Right ventricle myocardium inferior (tissue), 1 donor: ENCODE measurements at places on chromosomes 1 and 21. TPM values are rescaled to one million over a fixed set of nuclear protein-coding genes. Genes with fewer than 3 reads are reported as not detected.

Gene CNR2
- not detected for total RNA-seq

- no peak for DNase-seq
Measured at GRCh38 chr21:25373126-25374082, 233.9 kb downstream of the MRPL39 start.

- no peak for DNase-seq
Measured at GRCh38 chr21:43739621-43740435, 20.9 kb downstream of the PDXK start.

DNA sequence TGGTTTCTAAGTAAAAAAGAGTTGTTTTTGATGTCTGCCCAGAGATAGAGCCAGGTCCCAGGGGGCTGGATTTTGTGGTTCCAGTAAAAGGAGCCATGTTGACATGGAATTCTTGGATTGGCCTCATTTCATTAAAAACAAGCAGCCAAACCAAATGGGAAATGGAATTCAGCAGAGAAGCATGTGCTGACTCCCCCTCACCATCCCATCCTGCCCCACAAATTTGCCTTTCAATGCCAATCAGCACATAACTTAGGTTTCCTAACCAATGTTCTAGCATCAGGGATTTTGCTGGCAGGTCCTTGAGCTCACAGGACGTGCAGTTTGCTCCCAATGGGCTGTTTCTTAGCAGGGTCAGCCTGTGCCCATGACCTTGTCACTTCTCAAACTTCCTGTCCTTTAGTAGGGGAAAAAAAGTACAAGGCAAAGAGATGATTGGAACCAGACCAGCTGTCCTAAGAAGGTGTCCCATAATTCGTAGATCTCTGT is 101.5 kb upstream of the GADD45A start:
- no peak for DNase-seq

DNA sequence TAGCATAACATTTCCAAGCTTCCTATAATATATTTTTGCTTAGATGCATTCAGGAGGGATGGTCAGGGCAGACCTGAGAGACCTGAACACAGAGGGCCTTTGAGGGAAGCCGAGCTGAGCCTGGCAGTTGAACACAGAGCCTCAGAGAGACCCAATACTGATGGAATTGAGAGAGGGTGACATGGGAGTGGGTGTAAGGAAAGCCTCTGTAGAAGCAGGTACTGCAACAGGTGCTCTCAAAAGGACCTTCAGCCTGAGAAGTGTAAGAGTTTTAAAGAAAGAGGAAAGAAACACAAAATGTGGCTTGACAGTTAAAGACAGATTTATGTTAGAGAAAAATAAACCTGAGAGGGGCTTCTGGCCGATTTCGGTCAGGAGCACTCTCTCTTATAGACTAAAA is 73.9 kb upstream of the PGBD5 start:
- DNase-seq = no peak

DNA sequence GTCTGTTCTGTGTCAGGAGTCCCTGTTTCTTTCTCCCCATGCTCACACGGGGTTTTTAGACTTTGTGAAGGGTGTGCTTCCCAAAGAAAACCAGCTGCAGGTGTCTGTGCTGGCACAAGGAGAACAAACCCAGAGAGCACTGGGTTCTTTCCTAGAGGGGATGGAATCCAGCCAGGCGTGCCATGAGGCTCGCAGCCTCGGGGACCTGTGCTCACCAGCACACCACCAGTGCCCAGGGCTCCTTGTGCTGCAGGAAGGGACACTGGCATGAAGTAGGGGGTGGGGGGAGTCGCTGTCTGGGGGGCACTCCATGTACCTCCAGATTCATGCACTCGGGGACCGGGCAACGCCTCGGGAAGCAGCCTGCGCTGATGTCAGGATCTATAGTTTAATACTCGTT is 57.9 kb downstream of the AGPAT3 start:
- peak; percentile 26 for DNase-seq

DNA sequence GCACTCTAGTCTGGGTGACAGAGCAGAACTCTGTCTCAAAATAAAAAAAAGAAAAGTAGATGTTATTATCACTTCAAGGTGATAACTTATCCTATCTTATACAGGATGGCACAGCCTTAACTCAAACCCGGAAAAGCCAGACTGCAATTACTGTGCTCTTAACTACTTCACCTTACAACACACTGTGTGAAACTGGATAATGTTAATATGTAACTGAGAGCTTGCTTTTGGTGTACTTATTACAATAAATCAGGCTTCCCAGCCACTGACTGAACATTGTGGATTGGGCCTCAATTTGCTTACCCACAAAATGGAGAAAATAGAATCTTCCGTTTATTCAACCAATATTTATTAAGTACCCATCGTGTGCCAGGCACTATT is 1.4 kb downstream of the ORC1 start:
- DNase-seq = no peak

- DNase-seq = no peak
Measured at GRCh38 chr1:23533246-23534023, 2.4 kb upstream of the E2F2 start.

DNA sequence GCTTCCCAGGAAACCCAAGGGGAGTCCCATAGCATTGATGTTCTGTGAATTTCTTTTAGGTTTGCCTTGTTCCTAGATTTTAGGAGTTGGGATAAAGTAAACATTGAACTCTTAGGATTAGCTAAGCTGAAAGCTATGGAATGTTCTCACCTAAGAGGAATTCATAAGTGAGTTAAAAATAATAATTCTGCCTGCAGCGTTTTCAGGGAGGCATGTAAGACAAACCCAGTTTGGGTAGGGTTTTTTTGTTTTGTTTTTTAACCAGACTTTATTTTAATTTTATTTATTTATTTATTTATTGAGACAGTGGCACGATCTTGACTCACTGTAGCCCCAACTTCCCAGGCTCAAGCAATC is 28.9 kb upstream of the CD101 start:
- no peak for DNase-seq

- no peak for DNase-seq
Measured at GRCh38 chr1:114832057-114832456, 22.6 kb upstream of the SYCP1 start.

Gene ASCL5
- not detected for total RNA-seq

- no peak for DNase-seq
Measured at GRCh38 chr1:215076322-215076721, 6.2 kb upstream of the KCNK2 start.

GRCh38 chr1:222461941-222462340 is 86.0 kb downstream of the HHIPL2 start:
- no peak for DNase-seq

- peak; percentile 81 for DNase-seq
Measured at GRCh38 chr1:27099587-27100334, 55.2 kb downstream of the SLC9A1 start.

DNA sequence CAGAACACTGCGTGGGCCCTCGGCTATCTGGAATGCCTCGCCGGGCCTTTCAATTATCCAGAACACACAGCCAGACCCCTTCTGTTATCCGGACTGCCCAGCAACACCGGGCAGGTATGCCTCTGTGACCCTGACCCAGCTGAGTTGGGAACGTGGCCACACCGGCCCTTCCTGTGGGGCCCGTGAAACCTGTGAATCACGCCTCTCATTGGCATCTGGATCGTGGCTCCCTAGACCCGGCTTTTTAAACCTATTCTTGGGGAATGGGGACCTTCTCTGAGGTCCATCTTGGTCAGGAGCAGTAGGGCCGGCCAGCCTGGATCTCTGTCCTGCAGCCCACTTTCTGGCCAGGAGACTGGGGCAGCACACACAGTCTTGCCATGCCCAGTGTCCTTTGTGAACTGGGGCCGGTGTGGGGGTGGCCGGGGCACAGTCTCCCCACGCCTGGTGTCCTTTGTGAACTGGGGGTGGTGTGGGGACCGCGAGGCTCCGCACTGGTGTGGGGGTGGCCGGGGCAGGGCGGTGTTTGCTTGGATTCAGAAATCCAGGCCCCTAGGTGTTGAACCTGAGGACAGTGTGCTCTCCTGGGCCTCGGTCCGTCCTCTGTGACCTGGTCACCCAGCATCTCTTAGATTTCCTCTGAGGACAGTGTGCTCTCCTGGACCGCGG is 11.1 kb downstream of the COL18A1 start:
- DNase-seq = peak; percentile 64

Gene KRTAP11-1
- not detected for total RNA-seq

Gene REN
- total RNA-seq = not detected

- DNase-seq = no peak
Measured at GRCh38 chr1:175015243-175015642, 8.0 kb downstream of the MRPS14 start.

DNA sequence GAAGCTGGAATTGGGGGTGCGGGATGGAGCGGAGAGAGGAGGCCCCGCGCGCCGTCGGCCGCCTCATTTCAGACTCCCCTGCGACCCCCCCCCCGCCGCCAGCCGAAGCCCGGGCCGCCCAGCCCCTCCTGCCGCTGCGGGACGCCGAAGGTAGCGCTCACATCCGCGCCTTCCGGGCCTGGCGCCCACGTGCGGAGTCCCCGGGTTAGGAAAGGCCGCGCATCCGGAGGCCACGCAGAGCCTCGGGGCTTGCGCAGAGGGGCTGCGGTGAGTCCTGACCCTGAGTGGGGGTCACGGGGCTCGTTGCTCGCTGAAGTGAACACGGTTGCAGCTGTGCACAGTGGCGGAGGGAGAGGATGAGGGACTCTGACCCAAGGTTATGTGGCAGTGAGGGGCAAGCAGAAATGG is 552 bp upstream of the ZNF496 start:
- peak; percentile 80 for DNase-seq

DNA sequence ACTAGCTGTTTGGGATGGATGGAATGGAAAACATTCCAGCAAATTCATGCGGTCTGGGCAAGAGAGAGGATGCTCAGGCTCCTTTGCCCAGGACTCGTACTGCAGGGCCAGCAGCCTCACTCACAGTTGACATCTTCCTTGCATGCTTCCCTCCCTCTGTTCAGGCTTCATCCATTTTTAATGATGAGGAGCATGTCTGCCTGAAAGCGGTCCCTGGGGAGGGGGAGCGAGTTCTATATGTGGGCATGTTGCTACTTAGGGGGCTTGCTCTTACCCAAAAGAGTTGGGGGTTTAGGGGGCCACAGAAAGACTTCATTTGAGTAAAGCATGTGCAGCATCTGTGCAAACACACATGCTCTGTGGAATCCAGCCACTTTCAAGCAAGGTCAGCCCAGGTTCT is 98.2 kb downstream of the HMGB4 start:
- DNase-seq = no peak

- DNase-seq = peak; percentile 73
Measured at GRCh38 chr1:214328770-214329469, 48.0 kb downstream of the SMYD2 start.

- DNase-seq = no peak
Measured at GRCh38 chr1:182829285-182829932, 9.7 kb upstream of the DHX9 start.

Gene CHD5
- 0.05 TPM for total RNA-seq

Gene CELA2A
- total RNA-seq = not detected

GRCh38 chr1:14724246-14724645 is 125.8 kb downstream of the KAZN start:
- DNase-seq = no peak

Gene SPRR2B
- not detected for total RNA-seq

DNA sequence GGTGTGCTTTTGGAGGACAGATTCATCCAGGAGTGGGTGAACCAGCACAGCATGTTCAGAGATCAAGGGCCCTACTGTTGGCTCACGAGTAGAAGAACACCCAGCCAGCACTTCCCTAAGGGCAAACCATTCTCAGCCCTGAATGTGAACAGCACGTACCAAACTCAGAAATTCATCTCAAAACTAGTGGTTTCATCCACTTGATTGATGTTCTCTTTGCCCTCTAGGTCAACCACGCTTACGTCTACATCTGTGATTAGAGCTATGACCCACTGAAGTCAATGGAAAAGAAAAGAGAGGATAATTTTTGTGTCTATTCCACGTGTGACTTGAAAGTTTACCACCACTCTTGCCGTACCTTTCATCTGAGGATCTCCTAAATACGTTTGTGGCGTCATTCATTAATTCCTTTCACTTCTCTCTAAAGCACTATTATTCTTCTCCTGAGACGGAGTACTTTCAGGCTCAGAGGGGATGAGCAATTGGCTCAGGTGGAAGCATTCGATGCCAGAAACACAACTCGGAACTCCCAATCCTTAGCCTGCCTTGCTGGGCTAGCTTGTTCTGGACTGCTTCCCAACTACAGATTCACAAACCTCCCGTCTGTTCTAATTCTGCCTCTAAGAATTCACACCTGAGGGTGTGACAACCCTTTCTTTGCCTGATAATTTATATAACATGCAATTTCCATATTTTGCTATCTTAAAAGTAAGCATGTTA is 57.3 kb upstream of the HIVEP3 start:
- no peak for DNase-seq

DNA sequence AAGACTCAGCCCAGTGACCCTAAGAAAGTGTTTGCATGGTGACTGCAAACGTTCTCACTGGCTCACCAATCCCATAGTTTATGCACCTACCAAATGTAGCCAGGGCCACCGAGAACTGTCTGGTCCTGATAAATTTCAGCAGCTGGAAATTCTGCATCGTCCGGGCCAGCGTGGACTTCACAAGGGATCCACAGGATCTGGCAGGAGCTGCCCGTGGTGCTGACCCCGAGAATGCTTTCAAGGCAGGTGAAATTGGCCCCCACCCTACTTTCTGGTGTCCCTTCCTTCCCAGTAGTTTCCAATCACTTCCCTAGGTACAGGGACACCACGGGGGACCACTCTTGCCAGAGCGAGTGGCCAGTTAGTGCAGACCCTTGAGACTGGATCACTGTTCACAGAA is 26.2 kb downstream of the UBASH3A start:
- DNase-seq = peak; percentile 56

Gene TNFRSF9
- not detected for total RNA-seq

Gene PPT1
- total RNA-seq = 44.1 TPM

Gene ZNF695
- total RNA-seq = not detected
